Lung microvascular endothelial cell (primary cell): ENCODE measurements at places on chromosomes 6 and 20.

DNA sequence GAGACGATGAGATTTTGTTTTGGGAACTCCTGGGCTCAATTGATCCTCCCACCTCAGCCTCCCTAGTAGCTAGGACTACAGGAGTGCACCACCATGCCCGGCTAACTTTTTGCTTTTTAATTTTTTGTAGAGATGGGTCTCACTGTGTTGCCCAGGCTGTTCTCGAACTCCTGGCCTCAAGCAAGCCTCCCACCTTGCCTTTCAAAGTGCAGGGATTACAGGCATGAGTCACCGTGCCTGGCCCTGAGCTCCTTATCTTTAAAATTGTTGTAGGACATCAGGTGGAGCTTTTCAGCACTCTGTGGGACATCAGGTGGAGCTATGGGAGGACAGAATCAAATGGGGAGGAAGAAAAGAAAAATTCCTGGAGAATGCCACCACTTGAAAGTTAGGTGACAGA, 12.7 kb downstream of the ACTR5 start:
- no peak for DNase-seq

DNA sequence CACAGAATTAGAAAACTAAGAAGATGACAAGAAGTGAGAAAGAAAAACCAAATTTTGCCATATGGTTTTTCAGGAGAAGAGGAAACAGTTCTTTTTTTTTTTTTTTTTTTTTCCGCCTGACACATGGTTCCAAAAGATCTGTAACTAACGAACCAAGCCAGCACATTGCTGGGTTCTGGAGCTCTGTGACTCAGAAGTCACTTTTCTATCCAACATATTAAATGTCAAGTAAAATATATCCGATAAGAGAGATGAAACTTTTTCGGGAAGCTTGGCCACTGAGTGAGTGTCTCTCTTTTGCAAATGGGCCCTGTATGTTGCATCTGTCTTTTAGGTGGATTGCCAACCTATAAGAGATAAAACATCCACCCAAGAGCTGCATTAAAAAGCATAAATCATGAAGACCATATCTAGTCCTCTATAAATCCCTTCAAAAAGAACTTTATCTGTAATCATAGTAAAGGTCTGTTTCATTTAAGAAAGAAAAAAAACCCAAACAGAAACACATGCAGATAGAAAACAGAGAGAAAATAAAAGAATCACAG, 4.6 kb downstream of the METTL24 start:
- no peak for DNase-seq

- DNase-seq, result no peak
Observed at GRCh38 chr20:43283126-43283525, 93.4 kb upstream of the PTPRT start.

- no peak for DNase-seq
Observed at GRCh38 chr6:132365281-132365907, 35.9 kb downstream of the MOXD1 start.

DNA sequence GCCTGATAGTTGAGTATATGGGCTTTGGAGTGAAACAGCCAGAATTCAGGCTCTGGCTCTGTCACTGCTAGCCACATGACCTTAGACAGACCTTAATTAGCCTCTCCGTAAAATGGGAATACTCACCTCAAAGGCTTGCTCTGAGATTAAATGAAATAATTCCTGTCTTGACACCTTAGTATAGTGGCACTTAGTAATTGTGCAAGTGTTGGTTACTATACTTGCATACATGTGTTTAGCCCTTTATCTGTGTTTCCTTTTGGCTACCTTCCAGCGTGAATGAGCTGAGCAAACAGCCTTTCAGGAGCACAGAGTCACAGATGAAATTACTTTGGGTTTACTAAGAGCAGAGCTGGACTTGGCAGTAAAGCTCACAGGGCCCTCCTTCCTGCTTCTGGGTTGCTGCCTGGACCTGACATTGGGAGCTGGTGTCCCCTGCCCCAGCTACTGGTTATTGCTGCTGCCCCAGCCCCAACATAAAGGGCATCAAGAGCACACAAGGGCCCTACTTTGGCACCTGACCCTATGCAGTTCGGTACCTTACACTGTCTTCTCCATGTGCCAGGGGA, 32.8 kb downstream of the CD164 start:
- DNase-seq, result peak; percentile 79

GRCh38 chr6:52595000-52595795, 18.3 kb upstream of the TRAM2 start:
- DNase-seq, result no peak

DNA sequence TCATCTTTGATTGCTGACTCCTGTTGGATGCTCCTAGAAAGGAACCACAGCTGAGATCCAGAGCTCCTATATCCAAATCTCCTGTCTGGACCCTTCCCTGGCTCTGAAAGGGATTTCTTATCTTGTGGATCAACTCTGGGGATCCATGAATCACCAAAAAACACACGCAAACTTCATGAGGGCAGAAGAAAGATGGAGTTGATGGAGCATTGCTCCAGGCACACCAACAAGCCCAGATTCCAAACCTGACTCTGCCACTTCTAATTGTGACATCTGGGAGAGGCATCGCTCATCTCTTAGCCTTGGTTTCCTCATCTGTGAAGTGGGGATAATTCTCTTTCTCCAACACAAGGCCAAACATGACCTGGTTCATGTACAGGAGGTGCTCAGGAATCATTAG, 6.7 kb downstream of the KCNS1 start:
- no peak for DNase-seq

GRCh38 chr6:22828179-22829062, 259.1 kb downstream of the HDGFL1 start:
- peak; percentile 90 for DNase-seq

DNA sequence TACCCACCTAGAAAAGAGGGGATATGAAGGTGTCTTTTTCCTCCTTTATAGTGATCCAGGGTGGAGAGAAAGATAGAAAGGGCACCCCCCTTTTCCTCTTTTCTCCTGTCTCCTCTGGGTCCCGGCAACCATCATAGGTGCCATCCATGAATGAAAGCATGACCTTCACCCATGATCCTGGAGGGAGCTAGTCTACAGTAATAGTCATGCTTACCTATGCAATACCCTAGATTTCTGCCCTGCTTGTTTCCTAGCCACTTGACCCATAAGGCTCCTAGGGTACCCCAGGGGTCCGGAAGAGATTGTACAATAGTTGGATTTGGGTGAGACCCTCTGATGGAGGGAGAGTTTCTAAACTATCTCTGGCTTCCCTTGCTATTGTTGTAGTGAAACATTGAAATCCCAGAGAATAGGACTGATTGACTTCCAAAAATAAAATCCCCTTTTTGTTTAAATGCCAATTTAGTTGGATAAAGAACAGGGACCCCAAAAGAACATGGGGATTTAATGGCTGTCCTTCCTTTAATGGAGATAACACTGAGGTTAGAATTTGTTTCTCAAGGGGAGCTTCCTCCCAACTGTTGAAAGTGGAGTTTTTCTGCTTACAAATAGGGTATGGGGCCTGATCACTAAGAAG, 366.8 kb upstream of the KHDRBS2 start:
- DNase-seq, result peak; percentile 27

- DNase-seq, result no peak
Observed at GRCh38 chr20:52809003-52809402, 163.2 kb upstream of the TSHZ2 start.

DNA sequence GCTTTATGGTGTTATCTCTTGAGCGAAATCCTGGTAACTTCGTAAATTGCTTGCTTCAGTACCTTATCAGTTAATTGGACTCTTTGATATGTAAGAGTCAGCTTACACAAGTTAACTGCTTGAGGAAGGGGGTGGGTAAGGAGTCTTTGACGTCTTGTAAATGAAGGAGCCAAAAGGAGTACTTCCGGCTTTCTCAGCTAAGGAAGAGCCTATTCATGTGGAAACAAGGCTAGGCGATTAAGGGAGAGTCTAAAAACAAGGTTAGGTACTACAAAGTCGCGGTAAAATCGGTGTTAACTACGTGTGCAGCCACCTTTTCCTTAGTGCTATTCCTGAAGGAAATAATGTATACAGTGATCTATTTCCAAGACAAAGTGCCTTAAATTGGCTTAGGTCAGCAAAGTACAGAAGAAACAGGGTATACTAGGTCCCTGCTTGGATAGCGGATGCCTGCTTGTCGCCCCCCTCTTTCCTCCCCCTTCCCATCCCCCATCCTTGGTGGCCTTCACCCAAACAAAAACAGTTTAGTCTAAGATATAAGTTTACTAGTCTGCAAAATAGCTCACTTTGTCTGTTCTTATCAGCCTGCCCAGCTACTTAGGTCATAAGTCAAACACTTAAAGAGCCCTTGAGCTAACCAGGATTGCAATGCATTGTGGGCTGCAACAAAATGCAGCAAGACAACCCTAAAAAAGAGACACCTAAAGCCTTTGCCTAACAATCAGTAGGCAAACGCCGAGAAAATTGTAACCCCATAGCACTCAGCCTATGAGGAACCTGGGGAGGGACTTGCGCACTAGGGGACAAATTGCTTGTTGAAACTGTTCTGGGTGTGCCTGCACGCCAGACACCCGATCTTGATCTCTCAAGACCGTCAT, 147.3 kb downstream of the TRIM27 start:
- no peak for DNase-seq

GRCh38 chr6:13765570-13765969, 48.8 kb downstream of the MCUR1 start:
- DNase-seq, result no peak

DNA sequence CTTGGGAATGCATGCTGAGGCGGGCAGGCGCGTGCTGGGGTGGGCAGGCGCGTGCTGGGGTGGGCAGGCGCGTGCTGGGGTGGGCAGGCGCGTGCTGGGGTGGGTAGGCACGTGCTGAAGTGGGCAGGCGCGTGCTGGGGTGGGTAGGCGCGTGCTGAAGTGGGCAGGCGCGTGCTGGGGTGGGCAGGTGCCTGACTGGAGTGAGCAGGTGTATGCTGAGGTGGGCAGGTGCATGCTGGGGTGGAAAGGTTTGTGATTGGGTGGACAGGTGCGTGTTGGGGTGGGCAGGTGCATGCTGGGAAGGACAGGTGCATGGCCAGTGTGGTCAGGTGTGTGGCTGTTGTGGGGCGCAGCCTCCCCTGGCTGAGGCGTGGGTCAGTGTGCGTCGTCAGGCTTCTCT, 404.1 kb downstream of the CDH4 start:
- DNase-seq, result no peak

DNA sequence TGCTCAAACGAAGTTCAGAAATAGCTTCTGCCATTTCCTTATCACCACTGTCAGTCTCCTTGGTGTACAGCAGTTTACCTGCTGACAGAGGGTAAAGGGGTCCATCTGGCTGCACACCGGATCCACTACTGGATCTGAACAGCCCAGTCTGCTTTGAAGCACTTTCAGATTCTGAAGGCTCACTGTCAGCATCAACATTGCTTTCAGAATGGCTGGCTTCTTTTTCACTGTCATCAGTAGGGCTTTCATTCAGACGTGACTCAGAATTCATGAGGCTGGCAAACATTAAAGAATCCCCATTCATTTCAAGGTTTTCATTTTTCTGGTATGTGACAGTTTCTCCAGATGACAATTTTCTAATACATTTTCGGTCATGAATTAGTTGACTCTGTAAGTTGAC, 21.0 kb upstream of the PNISR start:
- no peak for DNase-seq

DNA sequence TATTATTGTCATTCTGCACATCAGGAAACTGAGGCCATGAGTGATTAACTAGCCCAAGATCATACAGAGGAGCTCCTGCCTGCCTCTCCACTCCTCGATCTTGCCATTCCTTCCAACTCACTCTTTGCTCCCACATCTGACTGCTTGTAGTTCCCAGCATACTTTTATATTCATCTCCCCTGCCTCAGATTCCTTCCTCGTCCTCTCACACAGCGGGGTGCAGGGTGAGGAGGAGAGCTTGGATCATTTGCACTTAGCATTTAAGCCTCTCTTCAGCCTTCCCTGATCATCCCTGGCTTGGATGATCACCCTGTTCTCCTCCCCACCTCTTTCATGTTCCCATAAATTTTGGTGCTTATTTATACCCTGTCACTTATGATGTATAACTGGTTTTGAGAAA, 515.1 kb upstream of the SOX4 start:
- no peak for DNase-seq

DNA sequence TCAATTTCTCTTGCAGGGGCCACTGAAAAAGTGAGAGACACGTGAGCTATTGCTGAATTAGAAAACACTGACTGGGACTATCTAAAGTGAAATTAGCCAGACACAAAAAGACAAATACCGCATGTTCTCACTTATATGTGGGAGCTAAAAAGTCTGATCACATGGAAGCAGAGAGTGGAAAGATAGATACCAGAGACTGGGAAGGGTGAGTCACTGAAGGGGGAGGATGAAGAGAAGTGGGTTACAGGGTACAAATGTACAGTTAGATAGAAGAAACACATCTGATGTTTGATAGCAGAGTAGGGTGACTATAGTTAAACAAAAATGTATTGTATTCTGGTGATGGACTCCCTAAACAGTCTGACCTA, 13.4 kb downstream of the CST3 start:
- DNase-seq, result peak; percentile 40

GRCh38 chr20:19628570-19629134, 129.4 kb upstream of the RIN2 start:
- peak; percentile 72 for DNase-seq

- no peak for DNase-seq
Observed at GRCh38 chr6:80156221-80156620, 49.8 kb downstream of the BCKDHB start.

DNA sequence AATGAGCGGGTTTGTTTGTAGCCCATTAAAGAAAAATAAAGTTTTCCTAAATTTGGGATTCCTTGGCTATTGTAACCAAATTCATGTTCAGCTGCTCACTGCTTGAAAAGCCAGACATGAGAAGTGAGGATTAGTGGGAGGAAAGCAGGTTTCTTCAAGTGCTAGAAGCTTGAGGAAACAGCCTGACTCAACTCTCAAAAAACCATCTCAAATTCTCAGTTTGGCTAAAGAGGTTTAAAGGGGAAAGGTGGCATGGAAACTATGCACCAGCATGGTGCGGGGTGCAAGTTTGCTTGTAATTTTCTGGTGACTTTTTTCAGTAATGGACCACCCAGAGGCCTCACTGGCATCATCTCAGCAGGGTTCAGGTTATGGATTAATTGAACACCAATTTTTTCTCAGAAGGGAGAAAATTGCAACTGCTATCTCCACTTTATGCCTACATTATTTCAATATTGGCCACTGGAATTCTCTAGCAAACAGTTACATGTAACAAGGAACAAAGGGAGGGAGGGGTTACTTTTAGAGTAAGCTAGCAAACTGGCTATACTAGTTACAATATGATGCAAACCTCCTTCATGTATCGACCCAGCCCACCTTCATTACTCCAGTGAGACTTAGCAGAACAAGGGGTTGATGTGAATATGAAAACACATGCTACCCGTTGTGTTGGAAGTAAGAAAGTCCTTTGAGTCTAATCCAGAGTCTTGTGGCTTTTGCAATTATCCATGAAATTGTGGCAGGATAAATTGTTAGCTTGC, 85.0 kb upstream of the IFNGR1 start:
- no peak for DNase-seq

- DNase-seq, result no peak
Observed at GRCh38 chr6:154991207-154991606, 3.9 kb upstream of the TIAM2 start.

- no peak for DNase-seq
Observed at GRCh38 chr20:59495166-59495565, 109.2 kb upstream of the PHACTR3 start.

- DNase-seq, result no peak
Observed at GRCh38 chr6:51241376-51241775, 422.7 kb downstream of the TFAP2B start.

GRCh38 chr6:166760288-166760687, 133.2 kb upstream of the RPS6KA2 start:
- no peak for DNase-seq

- no peak for DNase-seq
Observed at GRCh38 chr6:149088361-149088760, 229.2 kb upstream of the TAB2 start.

- no peak for DNase-seq
Observed at GRCh38 chr6:109513571-109514071, 30.6 kb upstream of the ZBTB24 start.

- DNase-seq, result no peak
Observed at GRCh38 chr6:2509711-2510110, 241.0 kb downstream of the MYLK4 start.
